Astrocyte (in vitro differentiated cells and primary cell): ENCODE measurements at places on chromosomes 11 and 22. TPM values are rescaled to one million over a fixed set of nuclear protein-coding genes. Genes with fewer than 3 reads are reported as not detected.

DNA sequence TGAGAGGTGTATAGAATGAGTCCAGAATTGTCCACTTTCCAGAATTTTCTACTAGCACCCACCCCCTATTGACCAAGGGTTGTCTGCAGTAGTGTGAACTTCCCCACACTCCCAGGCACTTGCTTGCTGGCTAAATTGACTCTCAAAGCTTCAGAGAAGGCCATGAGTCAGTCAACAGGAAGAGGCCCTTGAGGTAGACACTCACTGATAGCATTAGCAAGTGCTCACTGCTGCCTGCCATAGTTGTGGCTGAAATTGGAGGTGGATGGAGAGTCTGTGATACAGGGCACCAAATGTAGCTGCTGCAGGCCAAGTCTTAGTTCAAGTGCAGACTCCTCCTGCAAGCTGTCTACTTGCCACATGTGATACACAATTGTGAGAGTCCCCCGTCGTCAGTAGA, 156.8 kb downstream of the SPON1 start:
- H3K27me3 ChIP-seq: no peaks in the 10 kb centered on the region
- no peaks in the 10 kb centered on the region for H3K36me3 ChIP-seq
- DNase-seq: no peak
- H3K27ac ChIP-seq: no peak overlapping the region
- H3K4me3 ChIP-seq: no peak overlapping the region

DNA sequence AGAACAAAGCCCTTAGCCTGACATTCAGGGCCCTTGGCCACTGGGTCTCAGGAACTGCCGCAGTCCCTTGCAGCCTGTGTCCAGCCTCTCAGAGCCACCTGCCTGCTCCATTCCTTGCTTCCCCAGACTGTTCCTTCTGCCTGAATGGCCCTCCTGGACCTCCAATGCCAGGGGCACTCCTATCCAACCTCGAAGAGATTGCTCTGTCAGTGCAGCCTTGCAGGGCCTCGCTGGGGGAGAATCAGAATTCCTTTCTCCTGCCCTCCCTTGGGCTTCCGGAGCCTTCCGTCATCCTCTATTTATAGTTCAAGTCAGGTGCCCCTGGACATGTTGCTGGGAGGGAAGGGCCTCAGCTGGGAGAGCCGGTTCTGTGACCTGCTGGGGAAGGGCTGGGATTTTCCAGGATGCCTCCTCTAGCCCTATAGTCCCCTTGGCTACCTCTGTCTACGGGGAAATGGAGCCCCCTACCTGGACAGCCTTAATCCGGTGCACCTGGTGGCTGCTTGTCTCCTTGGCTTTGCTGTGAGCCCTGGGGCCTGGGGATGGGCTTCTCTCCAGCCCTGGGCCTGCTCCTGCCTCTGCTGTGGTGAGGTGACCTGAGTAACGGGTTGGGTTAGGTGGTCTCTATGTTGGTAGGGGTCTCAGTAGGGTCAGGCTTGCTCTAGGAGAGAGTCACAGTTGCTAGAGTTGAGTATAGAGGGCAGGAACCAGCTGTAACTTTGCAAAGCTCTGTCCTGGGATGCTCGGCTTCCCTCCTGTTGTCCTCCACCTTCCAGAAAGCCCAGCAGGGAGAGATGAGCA, 45.9 kb upstream of the SYT7 start:
- no peak for DNase-seq
- no peaks in the 10 kb centered on the region for H3K27me3 ChIP-seq
- H3K4me1 ChIP-seq: peaks cover 9% of the 10 kb centered on the region
- no peaks in the 10 kb centered on the region for H3K36me3 ChIP-seq
- no peak overlapping the region for H3K27ac ChIP-seq

Gene PLEKHB1
- total RNA-seq: 4.5 and 5.8 TPM in 2 replicates

DNA sequence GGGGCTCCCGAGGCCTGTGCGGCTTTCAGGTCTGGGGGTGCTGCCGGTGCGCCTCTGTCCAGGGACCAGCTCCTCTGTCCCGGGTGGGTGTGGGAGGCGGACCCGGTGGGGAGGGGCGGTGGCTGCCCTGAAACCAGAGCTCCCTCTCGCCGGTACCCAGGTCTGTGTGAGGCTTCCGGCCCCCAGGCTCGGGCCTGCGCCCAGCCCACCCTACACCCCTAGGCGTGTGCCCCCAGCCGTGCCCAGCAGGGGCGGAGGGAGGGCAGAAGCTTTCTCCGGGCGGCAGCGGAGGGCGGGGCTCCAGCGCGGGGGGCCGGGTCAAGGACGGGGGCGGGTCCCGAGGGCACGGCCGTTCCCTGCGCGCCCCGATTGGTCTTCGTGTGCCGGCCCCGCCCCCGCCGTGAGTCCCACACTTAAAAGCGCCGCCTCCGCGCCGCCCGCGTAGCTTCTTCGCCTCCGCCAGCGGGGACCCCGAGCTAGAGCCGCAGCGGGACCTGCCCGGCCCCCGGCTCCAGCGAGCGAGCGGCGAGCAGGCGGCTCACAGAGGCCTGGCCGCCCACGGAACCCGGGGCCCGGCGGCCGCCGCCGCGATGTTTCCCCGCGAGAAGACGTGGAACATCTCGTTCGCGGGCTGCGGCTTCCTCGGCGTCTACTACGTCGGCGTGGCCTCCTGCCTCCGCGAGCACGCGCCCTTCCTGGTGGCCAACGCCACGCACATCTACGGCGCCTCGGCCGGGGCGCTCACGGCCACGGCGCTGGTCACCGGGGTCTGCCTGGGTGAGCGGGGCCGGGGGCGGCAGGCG, 616 bp downstream of the PNPLA2 start:
- peak; percentile 47 for DNase-seq
- H3K4me1 ChIP-seq: peaks cover 24% of the 10 kb centered on the region
- peak overlapping the region; percentile 76 for H3K4me3 ChIP-seq
- no peaks in the 10 kb centered on the region for H3K36me3 ChIP-seq
- no peaks in the 10 kb centered on the region for H3K27me3 ChIP-seq
- H3K27ac ChIP-seq: peak overlapping the region; percentile 83

Gene MRGPRX3
- total RNA-seq: not detected in 2 replicates

- DNase-seq: no peak
- peaks cover 8% of the 10 kb centered on the region for H3K4me1 ChIP-seq
- H3K4me3 ChIP-seq: no peak overlapping the region
- no peaks in the 10 kb centered on the region for H3K36me3 ChIP-seq
These were observed 42.6 kb downstream of the TEAD1 start for GRCh38 chr11:12716816-12717215.

Gene OR6T1
- not detected in 2 replicates for total RNA-seq

DNA sequence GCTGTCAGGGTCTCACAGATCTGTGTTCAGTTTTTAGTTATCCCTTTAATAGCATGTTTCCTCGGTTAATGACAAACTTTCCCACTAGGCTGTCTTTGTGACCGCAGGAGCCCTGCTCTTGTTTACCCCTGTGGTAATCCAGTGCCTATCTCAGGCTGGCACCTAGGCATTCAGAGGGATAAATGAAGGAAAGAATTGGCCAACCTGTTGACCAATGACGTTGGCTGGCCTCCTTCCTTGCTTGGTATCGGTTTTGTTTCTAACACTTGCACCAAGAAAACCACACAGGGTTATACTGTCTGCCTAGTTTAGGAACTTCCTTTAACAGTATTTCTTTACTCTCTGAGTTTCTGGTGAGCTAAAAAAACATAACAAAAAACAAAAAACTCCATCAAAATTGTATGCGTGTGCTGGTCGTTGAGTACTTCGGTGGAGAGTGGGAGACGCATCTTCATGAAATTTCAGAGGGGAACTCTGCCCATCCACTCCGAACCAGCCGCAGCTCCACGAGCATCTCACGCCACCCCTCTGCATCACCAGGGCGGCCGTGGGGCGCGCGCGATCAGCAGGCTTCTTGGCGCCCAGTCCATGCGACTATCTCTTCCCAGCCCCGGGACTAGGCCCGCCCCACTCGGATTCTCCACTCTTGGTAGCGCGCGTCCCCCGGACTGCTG, 563 bp upstream of the ENDOD1 start:
- H3K36me3 ChIP-seq: no peaks in the 10 kb centered on the region
- no peaks in the 10 kb centered on the region for H3K27me3 ChIP-seq
- H3K4me3 ChIP-seq: peak overlapping the region; percentile 72
- peak overlapping the region; percentile 59 for H3K27ac ChIP-seq
- peaks cover 31% of the 10 kb centered on the region for H3K4me1 ChIP-seq
- DNase-seq: no peak

Gene SYT13
- 0.50 and 1.4 TPM in 2 replicates for total RNA-seq

Gene ARL14EP
- 21.7 and 25.4 TPM in 2 replicates for total RNA-seq

DNA sequence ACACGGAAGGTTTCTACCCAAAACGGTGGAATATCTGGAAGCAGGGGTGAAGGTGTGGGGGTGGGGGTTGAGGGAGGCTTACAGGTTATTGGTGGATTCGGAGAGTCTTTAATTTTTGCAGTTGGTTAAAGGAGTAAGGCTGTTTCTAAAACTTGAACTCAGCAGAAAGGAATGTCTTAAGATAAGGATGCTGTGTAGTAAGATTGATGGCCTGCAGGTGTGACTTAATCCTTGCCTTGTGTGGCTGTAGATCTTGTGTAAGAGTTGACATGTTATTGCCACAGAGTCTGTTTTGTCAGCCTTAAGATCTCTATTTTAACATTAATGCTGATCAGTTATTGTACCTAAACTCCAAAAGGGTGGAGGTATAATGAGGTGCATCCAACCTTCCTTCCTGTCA, 16.4 kb upstream of the OR6M1 start:
- no peaks in the 10 kb centered on the region for H3K4me1 ChIP-seq
- no peak overlapping the region for H3K27ac ChIP-seq
- H3K4me3 ChIP-seq: no peak overlapping the region
- DNase-seq: peak; percentile 18
- no peaks in the 10 kb centered on the region for H3K27me3 ChIP-seq

GRCh38 chr11:2650343-2650867, 49.4 kb downstream of the KCNQ1OT1 start:
- no peak overlapping the region for H3K4me3 ChIP-seq
- H3K36me3 ChIP-seq: no peaks in the 10 kb centered on the region
- no peak for DNase-seq
- no peaks in the 10 kb centered on the region for H3K27me3 ChIP-seq
- H3K27ac ChIP-seq: no peak overlapping the region

Gene GUCY1A2
- 17.8 and 18.1 TPM in 2 replicates for total RNA-seq

Gene PIWIL4
- 0.59 and 0.75 TPM in 2 replicates for total RNA-seq
